Activated CD8-positive, alpha-beta T cell treated with anti-CD3 and anti-CD28 coated beads, Interleukin-2, amount 10 ng/mL, durations not matched to agents 7 days and 5 days (primary cell): ENCODE measurements at places on chromosomes 13 and 19.

DNA sequence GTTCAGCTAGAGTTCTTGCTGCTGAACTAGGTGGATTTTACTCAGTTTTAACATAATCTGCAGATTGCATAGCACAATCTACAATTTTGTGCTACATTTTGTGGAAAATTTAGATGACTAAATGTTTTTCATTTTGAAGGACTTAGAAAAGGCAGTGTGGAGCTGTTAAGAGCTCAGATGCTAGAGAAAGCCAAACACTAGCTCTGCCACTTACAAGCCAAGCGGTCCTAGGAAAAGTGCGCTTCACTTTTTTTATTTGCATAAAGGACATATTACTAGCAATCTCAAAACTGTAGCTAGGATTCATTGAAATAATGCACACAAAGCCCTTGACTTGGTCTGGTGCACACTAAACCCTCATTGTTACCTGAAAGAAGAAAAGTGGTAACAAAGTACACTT lies 8.1 kb upstream of the CSNK1A1L start:
- DNase-seq, result no peak

- DNase-seq, result no peak
These were observed 13.9 kb downstream of the SLC25A15 start for GRCh38 chr13:40803316-40803715.

GRCh38 chr19:17255150-17255621 lies 9.4 kb downstream of the USHBP1 start:
- DNase-seq, result no peak

GRCh38 chr13:25689539-25689938 lies 317.8 kb downstream of the ATP8A2 start:
- no peak for DNase-seq

GRCh38 chr19:38033658-38034491 lies 126.9 kb downstream of the SIPA1L3 start:
- no peak for DNase-seq
